ENCODE measurements at places on chromosomes 2 and 18. TPM values are rescaled to one million over a fixed set of nuclear protein-coding genes. Genes with fewer than 3 reads are reported as not detected.

DNA sequence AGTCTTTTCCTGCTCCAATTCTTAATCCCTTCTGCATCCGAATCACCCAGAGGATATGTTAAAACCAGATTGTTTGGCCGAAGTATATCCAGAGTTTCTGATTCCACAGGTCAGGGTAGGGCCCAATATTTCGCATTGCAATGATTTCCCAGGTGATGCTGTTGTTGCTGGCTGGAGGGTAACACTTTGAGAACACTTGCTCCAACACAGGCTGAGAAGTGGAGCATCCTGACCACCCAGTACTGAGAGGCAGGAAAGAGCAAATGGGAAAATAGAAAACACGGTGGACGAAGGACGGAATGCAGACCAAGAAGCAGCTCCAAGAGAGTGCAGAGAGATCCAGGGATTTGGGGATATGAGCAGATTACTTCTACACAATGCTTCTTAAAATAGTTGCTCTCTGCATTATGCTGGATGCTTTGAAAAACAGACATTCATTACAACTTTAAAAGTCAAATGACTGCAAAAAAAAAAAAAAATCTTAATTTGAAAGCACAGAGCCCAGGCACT, 362.2 kb upstream of the SLC14A2 start:
- no peak overlapping the region for H3K4me3 ChIP-seq
- H3K4me1 ChIP-seq = no peaks in the 10 kb centered on the region
- H3K36me3 ChIP-seq = no peaks in the 10 kb centered on the region
- H3K27me3 ChIP-seq = peaks cover 8% of the 10 kb centered on the region
- H3K27ac ChIP-seq = no peak overlapping the region

DNA sequence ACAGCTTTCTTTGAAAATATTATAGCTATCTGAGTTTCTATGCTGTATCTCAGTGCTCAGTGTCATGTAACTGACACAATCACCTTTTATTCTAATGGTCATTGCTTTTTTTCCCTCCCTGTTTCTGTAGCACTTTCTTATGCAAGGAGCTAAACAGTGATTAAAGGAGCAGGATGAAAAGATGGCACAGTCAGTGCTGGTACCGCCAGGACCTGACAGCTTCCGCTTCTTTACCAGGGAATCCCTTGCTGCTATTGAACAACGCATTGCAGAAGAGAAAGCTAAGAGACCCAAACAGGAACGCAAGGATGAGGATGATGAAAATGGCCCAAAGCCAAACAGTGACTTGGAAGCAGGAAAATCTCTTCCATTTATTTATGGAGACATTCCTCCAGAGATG, 56.4 kb downstream of the SCN2A start:
- no peaks in the 10 kb centered on the region for H3K36me3 ChIP-seq
- no peak for DNase-seq
- H3K4me3 ChIP-seq = no peak overlapping the region
- peaks cover 4% of the 10 kb centered on the region for H3K27me3 ChIP-seq
- H3K27ac ChIP-seq = no peak overlapping the region

GRCh38 chr2:10047616-10048500, 4.5 kb downstream of the KLF11 start:
- peaks cover 16% of the 10 kb centered on the region for H3K4me1 ChIP-seq
- H3K27me3 ChIP-seq = peaks cover under 1% of the 10 kb centered on the region
- H3K36me3 ChIP-seq = peaks cover 10% of the 10 kb centered on the region
- DNase-seq = no peak
- no peak overlapping the region for H3K27ac ChIP-seq

DNA sequence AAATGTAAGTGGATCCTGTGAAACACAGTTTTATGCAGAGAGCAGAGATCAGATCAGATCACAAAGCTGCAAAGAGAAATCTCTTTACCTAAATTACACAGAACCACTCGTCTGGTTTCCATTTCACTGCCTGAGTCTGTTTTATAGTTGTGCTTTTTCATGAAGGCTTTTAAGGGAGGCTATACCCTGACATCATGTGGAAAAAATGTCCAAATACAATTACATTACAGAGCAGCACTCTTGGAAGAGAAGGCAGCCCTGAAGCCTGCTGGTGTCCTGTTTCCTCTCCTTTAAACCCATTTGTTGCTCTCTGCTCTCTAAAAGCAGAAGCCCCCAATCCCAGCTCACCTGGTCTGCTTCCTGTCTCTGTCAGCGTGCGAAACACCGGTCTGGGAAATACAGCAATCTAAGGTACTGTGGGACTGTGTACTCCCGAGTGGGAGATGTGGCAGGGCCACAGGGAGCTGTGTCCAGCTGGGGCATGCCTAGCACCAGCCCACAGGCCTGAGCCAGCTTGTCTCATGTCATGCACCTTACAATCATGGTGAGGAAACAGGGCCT, 24.8 kb upstream of the ZFP36L2 start:
- no peak overlapping the region for H3K4me3 ChIP-seq
- H3K27ac ChIP-seq = no peak overlapping the region
- no peaks in the 10 kb centered on the region for H3K36me3 ChIP-seq
- no peak for DNase-seq
- H3K4me1 ChIP-seq = no peaks in the 10 kb centered on the region

Gene FOXD4L1
- not detected for total RNA-seq

Gene RSAD2
- total RNA-seq = 7.9 TPM

GRCh38 chr2:190587106-190587505, 52.6 kb upstream of the NEMP2 start:
- H3K27ac ChIP-seq = no peak overlapping the region
- H3K4me1 ChIP-seq = peaks cover 4% of the 10 kb centered on the region
- H3K4me3 ChIP-seq = no peak overlapping the region

Gene KIF1A
- 3.3 TPM for total RNA-seq

DNA sequence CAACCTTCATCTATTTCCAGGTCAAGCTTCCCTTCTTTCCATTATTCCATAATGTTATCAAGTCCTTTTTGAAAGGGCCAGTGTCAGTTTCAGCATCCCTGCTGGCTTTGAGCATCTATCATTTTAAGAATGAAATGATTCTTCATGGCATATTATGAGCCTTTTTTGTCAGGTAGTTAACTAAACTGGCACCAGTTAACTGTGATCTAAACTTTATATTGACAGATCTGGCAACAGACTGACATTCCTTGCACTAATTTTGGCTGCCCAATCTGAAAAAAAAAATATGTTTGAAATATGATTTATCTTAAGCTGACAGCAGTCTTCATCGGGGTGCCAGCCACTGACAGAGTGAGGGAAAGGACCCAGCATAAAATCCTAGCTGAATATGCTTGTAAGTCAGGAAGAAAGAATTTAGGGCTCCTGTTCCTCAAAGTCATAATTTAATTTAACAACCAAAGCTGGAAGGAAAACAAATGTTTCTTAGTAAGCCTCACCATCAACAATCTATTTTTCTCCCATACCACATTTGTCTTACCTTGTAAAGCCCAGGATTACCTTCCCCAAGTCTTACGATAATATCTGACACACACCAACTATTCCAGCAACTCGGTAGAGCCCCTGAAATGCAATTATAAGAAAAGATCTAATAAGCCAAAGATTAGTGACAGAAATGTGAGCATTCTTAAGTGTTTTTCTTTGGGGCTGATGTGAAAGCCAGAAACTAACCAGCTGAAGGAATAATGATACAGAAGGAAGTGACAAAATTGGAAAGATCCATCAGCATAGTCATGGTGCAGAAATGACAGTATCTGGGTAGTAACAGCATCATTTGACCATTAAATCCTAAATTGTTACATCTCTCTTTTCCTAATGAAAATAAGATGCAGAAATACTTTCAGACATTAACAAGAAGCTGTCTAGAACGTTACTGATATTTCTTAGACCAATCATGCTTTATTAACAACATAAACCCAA, 228.1 kb downstream of the RBM43 start:
- no peaks in the 10 kb centered on the region for H3K36me3 ChIP-seq
- peaks cover 6% of the 10 kb centered on the region for H3K4me1 ChIP-seq
- no peak overlapping the region for H3K27ac ChIP-seq
- DNase-seq = no peak

- H3K4me3 ChIP-seq = no peak overlapping the region
- H3K4me1 ChIP-seq = no peaks in the 10 kb centered on the region
- no peaks in the 10 kb centered on the region for H3K36me3 ChIP-seq
- DNase-seq = no peak
- no peak overlapping the region for H3K27ac ChIP-seq
These were observed 54.8 kb upstream of the CCDC178 start for GRCh38 chr18:33495278-33495677.

Gene GYPC
- 123 TPM for total RNA-seq

Gene EIF2AK3
- total RNA-seq = 14.2 TPM

DNA sequence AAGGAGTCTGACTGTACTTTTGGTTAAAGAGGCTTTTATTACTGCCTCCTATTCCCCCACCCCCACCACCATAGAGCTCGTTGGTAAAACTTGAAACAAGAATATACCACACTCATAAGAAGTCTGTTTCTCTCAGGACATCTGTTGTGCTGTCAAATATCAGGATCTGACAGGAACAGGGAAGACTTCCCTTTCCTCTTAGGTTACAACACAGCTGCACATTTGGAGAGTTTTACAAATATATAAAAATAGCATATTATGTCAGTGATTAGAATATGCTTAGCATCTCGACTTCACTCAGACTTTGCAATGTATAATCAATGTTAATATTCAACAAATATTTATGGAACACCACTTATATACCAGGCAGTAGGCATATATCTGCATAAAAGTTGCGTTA, 439.6 kb upstream of the REG3G start:
- no peaks in the 10 kb centered on the region for H3K27me3 ChIP-seq
- DNase-seq = no peak
- H3K27ac ChIP-seq = no peak overlapping the region
- H3K4me1 ChIP-seq = no peaks in the 10 kb centered on the region

DNA sequence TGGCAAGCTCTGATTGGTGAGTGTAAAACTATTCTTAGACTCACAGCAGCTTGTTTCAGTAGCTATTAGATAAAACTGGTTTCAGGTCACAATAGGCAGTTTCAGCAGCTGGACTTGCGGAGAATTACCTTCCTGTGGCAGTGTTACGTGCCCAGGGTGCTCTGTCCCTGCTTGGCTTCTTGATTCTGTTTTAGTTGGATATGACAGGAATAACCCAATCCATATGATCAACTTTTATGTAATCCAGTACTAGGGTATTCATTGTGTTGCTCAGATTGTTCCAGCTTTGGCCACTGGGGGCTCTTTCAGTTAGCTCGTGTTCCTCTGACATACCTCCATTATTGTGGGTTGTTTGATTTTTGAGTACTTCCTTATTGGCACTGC, 43.1 kb downstream of the INPP4A start:
- H3K36me3 ChIP-seq = peaks cover 2% of the 10 kb centered on the region
- H3K4me1 ChIP-seq = peaks cover 88% of the 10 kb centered on the region
- no peak overlapping the region for H3K27ac ChIP-seq

Gene SERPINB4
- not detected for total RNA-seq

DNA sequence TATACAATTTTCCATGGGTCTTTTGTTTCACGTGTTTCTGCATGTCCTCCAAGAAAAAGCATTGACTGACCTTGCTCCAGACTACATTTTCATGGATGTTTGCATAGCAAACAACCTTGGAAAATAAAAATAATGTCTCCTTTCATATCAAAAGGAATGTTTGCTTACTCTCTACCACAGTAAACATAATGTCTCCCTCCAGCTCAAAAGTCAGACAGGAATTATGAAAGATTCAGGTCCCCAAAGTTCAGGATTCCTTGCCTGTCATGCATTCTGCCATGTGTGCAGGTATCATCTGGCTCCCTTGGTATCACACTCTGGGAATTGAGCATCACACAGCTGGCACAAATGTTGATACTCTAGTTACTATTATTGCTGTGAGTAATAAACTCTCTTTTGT, 103.1 kb upstream of the ZC3H15 start:
- DNase-seq = no peak
- peaks cover 28% of the 10 kb centered on the region for H3K36me3 ChIP-seq
- no peak overlapping the region for H3K4me3 ChIP-seq
- H3K4me1 ChIP-seq = no peaks in the 10 kb centered on the region
- H3K27me3 ChIP-seq = no peaks in the 10 kb centered on the region

- H3K4me1 ChIP-seq = peaks cover 10% of the 10 kb centered on the region
- H3K27me3 ChIP-seq = no peaks in the 10 kb centered on the region
- H3K36me3 ChIP-seq = no peaks in the 10 kb centered on the region
- no peak overlapping the region for H3K27ac ChIP-seq
These were observed 34.6 kb downstream of the PSD4 start for GRCh38 chr2:113208396-113208795.

Gene DNAJC5G
- total RNA-seq = not detected

- no peak overlapping the region for H3K4me3 ChIP-seq
- no peaks in the 10 kb centered on the region for H3K4me1 ChIP-seq
- no peaks in the 10 kb centered on the region for H3K36me3 ChIP-seq
- no peak for DNase-seq
- H3K27ac ChIP-seq = no peak overlapping the region
These were observed 762.7 kb upstream of the TMEFF2 start for GRCh38 chr2:192957425-192957824.

DNA sequence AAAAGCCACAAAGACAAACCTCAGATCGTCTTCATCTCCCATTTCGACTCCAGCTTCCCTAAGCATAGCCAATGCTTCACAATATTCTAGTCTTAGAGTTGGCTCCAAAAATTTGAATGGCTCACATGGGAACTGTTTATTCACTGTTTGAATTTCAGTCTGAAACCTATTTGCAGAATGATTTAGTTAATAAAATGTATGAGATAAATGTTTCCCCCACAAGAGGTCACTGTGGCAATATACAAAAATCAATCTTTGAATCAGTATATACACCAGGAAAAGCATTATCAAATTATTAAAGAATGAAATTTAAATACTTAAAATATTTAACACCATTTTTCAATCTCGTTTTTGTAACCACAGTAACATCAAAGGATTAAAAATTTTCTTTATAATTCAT, 40.0 kb upstream of the MCM6 start:
- H3K4me3 ChIP-seq = no peak overlapping the region
- H3K27ac ChIP-seq = no peak overlapping the region
- no peak for DNase-seq
- H3K27me3 ChIP-seq = no peaks in the 10 kb centered on the region

Gene YWHAQ
- 495 TPM for total RNA-seq

Gene ANKRD36
- 25.0 TPM for total RNA-seq

DNA sequence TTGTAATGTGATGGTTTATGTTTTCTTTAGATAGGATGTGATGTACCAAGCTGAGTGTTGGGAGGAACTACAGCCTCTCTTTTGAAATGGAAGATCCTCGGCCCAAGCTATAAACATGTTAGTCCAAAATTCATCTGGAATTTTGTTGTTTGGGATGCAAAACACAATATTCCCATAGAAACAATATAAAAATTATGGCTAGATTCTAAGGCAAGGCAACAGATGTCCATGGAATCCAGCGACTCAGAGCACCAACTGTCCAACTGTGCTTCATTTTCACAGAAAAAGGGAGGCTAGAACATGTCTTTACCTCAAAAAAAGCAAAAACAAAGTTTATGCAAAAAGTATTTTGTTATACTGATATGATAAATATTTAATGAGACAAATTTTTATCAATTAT, 52.4 kb upstream of the ATP8B1 start:
- H3K4me3 ChIP-seq = no peak overlapping the region
- H3K27me3 ChIP-seq = peaks cover 13% of the 10 kb centered on the region
- no peak for DNase-seq
- no peaks in the 10 kb centered on the region for H3K36me3 ChIP-seq
- H3K27ac ChIP-seq = no peak overlapping the region
- H3K4me1 ChIP-seq = no peaks in the 10 kb centered on the region

GRCh38 chr18:77068321-77069312, 64.0 kb downstream of the MBP start:
- peak overlapping the region; percentile 91 for H3K27ac ChIP-seq
- H3K4me1 ChIP-seq = peaks cover 100% of the 10 kb centered on the region
- H3K36me3 ChIP-seq = peaks cover 43% of the 10 kb centered on the region
- H3K4me3 ChIP-seq = peak overlapping the region; percentile 54
- H3K27me3 ChIP-seq = no peaks in the 10 kb centered on the region

Gene GALR1
- total RNA-seq = not detected

Gene MOCOS
- total RNA-seq = 0.17 TPM

Gene DCDC2C
- total RNA-seq = not detected

GRCh38 chr2:116378786-116379185, 1435.7 kb upstream of the DDX18 start:
- DNase-seq = no peak
- no peaks in the 10 kb centered on the region for H3K27me3 ChIP-seq
- no peaks in the 10 kb centered on the region for H3K4me1 ChIP-seq

GRCh38 chr18:10660179-10660884, 134.5 kb downstream of the NAPG start:
- DNase-seq = no peak
- H3K4me1 ChIP-seq = no peaks in the 10 kb centered on the region

Measured in activated CD4-positive, alpha-beta memory T cell treated with anti-CD3 and anti-CD28 coated beads for 36 hours (primary cell).